ENCODE measurements at places on chromosomes 6 and 20. TPM values are rescaled to one million over a fixed set of nuclear protein-coding genes. Genes with fewer than 3 reads are reported as not detected.

Gene BPIFB2
- total RNA-seq, result not detected

Gene COL20A1
- not detected for total RNA-seq

Gene AVP
- total RNA-seq, result 0.89 TPM

DNA sequence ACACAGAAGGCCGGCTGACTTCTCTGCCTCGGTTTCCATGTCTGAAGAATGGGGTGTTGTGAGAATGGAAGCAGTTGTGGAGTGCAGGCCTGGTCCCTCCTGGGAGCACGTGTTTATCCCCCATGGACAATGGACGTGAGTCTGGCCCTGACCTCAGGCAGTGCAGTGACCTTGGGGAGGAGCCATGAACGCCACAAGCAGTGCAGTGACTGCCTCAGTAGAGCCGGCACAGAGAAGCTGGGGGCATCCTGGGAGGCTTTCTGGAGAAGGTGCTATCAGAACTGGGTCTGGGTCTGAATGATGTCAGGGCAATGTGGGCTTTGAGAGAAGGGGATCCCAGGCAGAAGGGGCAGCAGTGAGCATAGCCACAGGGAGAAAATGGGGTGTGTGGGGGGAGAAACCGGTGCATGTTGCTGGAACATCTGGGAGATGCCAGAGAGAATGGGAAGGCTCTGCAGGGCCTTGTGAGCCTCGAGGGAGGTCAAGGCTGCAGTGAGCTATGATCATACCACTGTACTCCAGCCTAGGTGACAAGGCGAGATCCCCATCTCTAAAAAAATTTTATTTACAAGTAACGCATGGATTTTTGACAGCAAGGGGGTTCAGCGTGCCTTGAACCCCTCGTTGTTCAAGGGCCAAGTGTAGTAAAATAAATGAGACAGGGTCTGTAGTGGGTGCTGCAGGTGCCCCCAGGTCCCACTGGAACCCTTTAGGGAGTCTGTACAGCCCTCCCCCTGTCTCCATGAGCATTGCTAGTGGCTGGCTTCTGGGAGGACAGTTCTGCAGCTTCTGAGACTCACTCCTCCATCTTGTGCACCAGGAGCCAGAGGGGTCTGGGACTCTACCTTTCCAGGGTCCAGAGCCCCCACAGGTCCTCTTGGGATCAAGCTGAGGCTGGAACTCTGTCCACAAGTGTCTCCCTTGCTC lies 27.0 kb upstream of the ZBP1 start:
- H3K36me3 ChIP-seq, result no peaks in the 10 kb centered on the region
- no peak overlapping the region for H3K27ac ChIP-seq
- no peak for DNase-seq
- no peaks in the 10 kb centered on the region for H3K27me3 ChIP-seq
- no peaks in the 10 kb centered on the region for H3K4me1 ChIP-seq

DNA sequence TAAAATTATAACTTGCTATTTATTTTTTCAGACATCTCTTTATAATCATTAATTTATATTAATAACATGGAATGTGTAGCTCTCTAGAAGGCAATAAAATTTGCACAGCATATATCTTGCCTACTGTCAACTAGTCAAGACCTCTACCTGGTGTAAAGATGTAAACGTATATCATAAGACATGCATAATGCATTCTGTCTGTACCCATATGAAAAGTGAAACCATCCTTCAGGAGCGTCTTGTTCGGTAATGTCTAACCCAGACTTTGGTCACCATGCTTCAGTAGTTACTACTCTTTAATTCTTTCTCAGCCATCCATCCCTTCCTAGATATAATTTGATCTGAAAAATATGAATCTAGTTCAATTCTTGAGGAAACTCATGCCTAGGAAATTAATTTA lies 21.0 kb downstream of the CEP43 start:
- no peaks in the 10 kb centered on the region for H3K36me3 ChIP-seq
- H3K27ac ChIP-seq, result no peak overlapping the region
- no peak overlapping the region for H3K4me3 ChIP-seq
- H3K27me3 ChIP-seq, result no peaks in the 10 kb centered on the region
- no peaks in the 10 kb centered on the region for H3K4me1 ChIP-seq

DNA sequence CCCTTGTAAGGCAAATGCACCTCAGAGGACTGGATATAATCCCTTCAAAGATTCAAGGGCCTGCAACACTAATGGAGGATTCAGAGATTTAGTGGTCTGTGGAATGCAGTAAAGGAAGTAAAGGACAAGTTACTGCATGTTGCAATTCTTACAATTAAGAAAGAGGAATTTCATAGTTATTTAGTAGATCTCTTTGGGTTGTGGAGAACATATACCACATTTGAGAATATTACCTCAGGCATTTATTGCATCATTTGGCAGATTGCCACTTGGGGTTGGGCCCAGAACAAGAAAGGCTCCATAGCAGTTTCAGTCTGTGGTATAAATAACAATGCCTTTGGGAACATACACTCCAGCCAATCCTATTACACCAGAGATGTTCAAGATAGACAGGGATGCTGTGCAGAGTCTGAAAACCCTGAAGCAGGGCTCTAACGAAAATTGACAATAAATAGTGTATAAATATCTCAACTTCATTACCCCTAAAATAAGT lies 20.9 kb upstream of the EPM2A start:
- H3K27ac ChIP-seq, result no peak overlapping the region
- DNase-seq, result no peak
- H3K4me3 ChIP-seq, result no peak overlapping the region
- no peaks in the 10 kb centered on the region for H3K36me3 ChIP-seq

- H3K36me3 ChIP-seq, result no peaks in the 10 kb centered on the region
- no peak overlapping the region for H3K4me3 ChIP-seq
- no peaks in the 10 kb centered on the region for H3K27me3 ChIP-seq
- H3K4me1 ChIP-seq, result no peaks in the 10 kb centered on the region
- no peak overlapping the region for H3K27ac ChIP-seq
- no peak for DNase-seq
Measured at GRCh38 chr6:5181510-5182317, 79.0 kb downstream of the LYRM4 start.

GRCh38 chr6:131946992-131947955 lies 3.9 kb downstream of the CCN2 start:
- H3K4me3 ChIP-seq, result no peak overlapping the region
- no peak overlapping the region for H3K27ac ChIP-seq
- no peak for DNase-seq

GRCh38 chr20:59792300-59792699 lies 141.1 kb downstream of the SYCP2 start:
- no peak overlapping the region for H3K4me3 ChIP-seq
- no peak overlapping the region for H3K27ac ChIP-seq
- no peaks in the 10 kb centered on the region for H3K36me3 ChIP-seq
- H3K27me3 ChIP-seq, result no peaks in the 10 kb centered on the region
- H3K4me1 ChIP-seq, result no peaks in the 10 kb centered on the region
